ENCODE measurements at places on chromosomes 3 and 15.

- DNase-seq: no peak
Observed at GRCh38 chr15:72936691-72937679, 115.3 kb upstream of the NEO1 start.

GRCh38 chr3:129482721-129483120 is 42.7 kb downstream of the IFT122 start:
- no peak for DNase-seq

- DNase-seq: no peak
Observed at GRCh38 chr15:64740311-64741170, 34.8 kb downstream of the RBPMS2 start.

DNA sequence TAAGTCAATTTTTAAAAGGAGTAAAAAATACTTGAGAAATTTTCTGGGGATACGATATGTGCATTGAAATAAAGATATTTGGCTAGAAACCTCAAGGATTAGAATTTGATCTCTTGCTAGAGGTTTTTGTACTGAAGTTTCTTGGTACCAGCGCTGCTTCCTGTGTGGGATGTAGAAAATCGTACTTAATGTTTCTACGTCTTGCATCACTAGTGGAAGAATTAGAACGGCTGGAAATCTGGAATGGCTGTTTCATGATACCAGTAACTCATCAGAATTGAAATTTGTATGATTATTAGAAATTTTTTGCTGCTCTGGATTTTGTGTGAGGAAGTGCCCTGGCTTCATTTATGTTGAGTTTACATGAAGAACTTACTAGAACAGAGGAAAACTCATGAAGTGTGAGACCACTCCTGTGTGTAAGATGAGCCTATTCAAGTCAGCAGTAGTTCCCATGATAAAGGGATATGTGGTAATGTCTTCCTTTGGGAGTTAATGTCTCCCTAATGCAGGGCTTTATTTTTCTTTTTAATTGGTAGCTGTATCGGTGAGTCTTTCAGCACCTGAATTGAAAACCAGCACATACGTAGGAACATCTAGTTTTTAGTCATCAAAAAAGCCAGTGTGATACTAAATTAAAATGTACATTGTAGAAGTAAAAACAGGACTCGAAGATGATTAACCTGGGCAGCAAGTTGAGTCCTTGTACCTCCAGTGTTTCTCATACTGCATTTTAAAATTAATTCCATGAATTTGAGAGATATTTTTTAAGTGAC is 3.2 kb downstream of the KBTBD8 start:
- no peak for DNase-seq

DNA sequence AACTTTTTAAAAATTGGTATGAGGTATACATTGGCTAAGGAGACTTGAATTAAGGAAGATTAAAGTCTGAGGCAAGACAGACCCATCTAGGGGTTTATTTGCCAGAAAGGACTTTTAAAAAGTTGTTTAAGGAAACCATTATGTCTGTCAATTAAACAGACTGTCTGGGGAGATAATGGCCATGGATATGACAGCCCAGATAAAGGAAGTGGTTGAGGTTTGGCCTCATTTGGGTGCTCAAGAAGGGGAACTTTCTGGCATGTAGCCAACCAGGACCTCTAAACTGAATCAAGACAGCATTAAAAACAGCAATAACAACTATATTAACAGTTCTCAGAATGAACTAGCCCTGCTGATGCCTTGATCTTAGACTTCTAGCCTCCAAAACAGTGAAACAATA is 9.9 kb upstream of the CD200R1L start:
- DNase-seq: no peak

DNA sequence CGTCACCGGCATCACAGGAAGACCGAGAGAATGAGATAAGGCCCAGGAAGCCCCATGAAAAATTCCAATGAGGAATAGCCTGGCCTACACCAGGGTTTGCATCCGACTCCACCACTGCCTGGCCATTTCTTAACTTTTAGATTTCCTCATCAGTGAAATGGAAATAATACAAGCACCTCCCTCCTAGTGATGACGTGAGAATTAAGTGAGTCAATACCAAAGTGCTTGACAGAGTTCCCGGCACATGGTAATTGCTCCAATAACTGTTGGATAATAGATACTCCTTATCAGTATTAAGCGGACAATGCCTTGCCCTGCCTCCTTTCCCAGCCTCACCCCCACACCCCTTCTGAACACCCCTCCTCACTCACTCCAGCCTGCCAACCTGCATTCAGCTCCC is 105.4 kb downstream of the TLE3 start:
- no peak for DNase-seq

DNA sequence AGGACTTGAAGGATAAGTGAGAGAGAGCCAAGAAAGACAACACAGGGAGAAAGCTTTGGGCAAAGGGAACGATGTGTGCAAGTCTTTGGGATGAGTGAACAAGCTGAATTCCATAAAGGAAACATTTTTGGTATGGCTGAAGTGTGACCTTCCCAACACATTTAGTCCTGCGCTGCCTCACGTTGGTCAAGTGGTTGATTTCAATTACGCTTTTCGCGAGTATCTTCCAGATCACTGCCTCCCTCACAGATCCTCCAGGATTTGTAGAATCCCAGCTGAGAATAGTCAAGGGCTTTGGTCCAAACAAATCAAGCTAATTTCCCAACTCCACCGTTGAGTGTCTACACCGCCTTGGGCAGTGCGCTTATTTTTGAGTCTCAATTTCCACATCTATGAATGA is 338.4 kb upstream of the ADAMTS9 start:
- DNase-seq: no peak

- no peak for DNase-seq
Observed at GRCh38 chr3:190617185-190617584, 103.3 kb downstream of the IL1RAP start.

GRCh38 chr3:160544844-160545503 is 20.4 kb downstream of the KPNA4 start:
- no peak for DNase-seq

DNA sequence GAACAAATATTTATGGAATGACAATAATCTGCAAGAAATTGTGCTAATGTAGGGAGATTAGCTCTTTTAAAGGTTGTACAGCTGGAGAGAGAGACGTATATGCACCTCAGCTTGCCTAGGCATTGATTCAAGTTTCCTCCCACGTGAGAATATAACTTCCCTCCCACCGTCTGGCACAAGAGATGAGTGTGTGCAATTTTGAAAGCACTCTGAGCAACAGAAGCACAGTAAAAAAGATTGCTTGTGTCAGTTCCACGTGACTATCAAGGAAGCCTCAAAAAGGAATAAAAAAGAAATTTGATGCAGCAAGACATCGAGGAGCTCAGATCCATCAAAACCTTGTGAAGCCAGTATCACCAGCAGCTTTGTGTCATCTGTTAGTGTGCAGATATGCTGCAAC is 435.3 kb downstream of the TUSC7 start:
- no peak for DNase-seq

DNA sequence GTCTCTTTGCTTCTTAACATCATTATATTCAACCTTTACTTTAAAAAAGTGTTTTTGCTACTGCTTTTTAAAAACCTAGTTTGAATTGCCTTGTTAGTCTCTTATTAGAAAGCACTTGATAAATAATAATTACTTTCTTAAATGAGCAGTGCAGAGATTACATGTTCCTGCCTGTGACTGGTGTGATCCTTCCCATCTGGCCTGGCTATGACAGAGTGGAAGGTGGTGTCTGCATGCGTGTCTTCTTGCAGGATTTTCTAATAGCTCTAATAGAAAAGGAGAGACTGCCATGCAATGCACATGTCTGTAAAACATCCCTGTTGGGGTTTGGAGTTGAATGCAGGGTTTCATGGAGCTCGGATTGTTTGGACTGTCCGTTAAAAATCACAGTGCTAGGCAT is 425.8 kb upstream of the TPM1 start:
- no peak for DNase-seq

DNA sequence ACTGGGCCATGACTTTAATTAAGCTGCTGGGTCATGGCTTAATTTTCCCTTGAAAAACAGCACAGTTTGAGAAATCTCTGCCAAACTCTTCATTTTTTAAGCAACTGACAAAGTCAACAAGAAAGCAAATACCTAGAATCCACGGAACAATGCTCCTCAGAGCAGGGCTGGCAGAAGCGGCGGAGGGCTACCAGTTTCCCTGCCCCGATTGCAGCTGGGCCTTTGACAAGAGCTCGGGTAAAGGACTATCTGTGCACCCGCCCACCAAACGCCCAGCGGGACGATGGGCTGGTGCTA is 1.2 kb downstream of the GOLIM4 start:
- DNase-seq: no peak

DNA sequence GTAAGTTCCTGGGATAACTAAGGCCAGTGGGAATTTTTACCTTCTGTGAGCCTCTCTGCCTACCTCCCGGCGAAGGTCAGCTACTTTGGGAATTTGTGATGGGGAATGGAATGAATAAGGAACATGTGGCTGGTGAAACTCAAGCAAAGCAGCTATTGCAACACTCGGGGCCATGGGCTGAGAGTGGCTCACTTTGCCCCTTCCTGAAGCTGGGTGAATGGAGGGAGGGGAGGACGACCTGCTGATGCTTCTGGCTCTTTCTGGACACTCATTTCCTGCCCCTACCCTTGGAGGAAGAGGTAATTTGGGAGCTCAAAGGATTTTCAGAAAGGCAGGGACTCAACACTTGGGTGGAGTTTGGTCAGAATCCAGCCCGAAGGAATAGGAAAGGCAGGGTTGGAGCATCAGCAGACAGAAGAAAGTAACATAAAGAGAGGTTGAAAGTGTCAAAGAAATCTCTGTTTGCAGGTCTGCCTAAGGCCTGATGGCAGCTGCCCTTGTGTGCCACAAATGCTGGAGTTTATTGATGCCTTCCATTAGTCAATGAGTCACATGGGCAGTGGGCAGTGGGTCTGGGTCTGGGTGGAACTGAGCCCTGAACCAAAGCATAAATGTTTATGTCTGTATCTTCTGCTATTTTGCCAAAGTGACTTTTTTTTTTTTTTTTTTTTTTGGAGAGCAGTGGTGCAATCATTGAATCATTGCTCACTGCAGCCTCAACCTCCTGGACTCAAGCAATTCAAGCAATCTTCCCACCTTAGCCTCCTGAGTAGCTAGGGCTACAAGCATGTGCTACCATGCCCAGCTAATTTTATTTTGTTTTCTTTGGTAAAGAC is 12.4 kb downstream of the LAMP3 start:
- no peak for DNase-seq

DNA sequence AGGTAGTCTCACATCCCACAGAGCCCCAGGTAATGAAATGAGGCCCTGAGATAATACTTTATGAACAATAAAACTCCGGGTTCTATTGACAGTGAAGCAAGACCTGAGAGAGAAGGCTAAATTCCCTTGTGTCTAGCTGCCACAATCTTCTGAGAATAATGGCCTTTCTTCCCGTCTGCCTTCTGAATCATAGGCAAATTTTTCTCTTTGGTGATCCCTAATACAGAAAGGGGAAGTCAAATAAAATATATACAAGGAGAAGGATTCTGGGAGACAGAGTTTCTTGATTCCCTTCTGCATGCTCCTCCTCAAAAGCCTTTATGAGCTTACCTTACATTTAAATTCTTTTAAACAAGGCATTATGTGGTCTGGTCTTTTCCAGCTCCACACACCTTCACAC is 29.9 kb upstream of the CCR2 start:
- no peak for DNase-seq

DNA sequence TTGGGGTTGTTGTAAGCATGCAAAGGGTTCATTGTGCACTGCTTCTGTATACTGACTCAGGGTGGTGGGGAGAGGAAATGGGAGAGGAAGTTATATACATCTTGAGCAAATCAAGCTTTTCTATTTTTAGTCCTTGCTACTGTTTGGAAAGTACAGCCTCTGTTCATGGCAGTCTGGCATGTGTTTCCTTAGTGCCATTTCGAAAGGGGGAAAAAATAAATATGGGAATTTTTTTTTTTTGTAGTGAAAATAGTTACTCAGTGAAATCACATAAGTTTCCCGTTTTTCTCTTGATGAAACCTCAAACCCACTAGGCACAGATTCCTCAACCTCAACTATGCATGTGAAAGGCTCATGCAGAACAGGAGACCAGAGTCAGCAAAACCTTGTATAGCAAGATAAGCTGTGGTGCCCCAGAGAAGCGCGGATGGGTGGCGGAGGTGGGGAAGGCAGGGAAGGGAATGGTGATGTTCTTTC is 353.3 kb downstream of the LPP start:
- DNase-seq: no peak

DNA sequence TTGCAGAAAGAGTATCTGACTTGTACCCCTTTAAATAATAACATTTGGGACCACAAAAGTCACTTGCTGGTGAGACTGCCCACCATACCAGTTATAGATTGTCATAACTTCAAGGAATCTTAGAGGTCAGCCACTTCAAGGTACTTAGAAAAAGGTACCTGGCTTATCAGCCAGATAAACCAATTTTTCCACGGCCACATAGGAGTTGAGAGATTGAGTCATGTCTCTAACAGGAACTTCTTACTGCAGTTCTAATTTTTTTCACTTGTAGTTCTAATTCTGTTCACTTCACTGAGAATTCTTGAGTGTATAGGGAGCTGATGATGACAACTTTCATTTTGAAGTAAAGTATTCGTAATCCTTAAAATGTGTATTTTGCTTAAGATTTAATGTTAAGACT is 317.1 kb upstream of the CBLB start:
- no peak for DNase-seq

GRCh38 chr3:171231361-171231760 is 204.8 kb upstream of the SLC2A2 start:
- no peak for DNase-seq

DNA sequence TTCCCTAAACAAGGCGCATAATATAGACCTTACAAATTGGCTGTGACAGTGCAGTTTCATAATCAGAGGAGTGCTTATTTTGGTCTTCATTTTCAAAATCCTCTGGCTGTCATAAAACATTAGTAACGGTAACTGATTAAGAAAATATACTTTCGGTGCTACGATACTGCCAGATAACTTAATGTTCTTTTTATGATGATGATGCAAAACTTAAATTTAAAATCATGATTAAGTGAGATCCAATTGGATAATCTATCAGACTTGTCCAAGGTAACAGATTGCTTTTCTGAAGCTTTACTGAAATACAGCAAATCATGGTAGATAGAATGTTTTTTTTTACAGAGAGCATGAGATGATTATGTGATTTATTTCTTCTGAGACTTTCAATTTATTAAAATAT is 364.2 kb upstream of the CNTN3 start:
- no peak for DNase-seq

DNA sequence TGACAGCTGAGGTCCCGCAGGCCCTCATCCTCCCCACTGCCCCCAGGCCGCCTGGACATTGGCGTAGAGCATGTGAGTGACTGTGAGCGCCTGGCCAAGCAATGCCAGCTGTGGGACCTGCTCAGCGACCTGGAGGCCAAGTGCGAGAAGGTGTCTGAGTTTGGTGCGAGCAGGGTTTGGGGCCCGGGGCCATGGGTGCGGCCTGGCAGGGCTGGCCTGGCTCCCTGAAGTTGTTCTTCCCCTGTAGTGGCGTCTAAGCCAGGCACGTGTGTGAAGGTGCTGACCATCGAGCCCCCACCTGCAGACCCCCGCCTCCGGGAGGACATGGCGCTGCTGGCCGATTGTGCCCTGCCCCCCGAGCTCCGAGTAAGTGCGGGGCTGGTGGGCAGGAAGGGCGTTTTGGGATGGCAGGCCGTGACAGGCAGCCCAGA is 4.2 kb downstream of the ABTB1 start:
- no peak for DNase-seq

- no peak for DNase-seq
Observed at GRCh38 chr3:101928890-101929289, 79.6 kb downstream of the NFKBIZ start.
